ENCODE measurements at places on chromosomes 11 and 22.

DNA sequence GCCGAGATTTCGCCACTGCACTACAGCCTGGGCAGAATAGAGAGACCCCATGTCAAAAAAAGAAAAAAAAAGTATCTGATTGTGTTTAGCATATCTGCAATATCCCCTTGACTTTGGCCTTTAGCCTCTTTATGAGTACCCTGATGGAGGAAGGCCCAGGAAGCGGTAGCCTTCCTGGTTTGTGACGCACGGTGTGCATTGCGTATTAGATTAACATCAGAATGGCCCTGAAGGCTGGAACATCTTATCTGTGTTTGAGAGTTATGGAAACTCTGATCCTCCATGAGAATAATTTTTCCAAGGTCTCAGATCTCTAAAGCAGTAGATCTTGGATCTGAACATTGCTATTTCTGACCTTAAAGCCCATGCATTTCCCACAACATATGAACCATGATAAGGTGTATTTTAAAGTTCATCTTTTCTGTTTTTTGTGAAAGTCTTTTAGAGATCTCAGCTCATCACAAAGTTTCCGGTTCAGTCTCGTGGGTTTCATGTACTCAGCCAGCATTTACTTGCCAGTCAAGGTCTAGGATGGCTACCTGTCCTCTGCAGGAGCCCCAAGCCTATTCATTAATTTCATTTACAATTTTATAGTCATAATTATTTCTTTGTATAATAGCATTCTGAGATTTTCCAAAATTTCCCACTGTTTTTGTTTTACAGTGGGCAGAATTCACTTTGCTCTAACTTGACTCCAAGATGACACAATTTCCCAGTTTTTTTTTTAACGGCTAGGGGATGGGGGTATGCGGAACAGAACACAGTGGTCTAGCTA lies 605 bp upstream of the FDX1 start:
- DNase-seq: no peak

DNA sequence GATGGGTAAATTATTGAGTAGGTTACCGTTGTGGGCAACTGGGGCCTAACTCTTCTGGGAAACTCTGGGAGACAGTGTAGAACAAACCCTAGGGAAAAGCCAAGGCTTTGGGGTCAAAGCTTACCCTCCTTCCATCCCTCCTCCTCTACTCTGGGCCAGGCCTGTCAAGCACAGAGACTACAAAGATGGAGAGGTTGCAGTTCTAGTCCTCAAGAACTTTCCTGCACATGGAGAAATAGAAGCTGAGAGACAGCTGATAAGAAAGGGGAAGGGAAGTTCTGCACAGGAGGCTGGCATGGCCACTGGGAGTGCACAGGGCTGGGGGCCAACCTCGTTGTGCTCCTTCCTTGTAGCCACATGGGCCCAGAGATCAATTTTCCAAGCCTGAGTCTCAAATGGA lies 67.2 kb upstream of the ALX4 start:
- DNase-seq: no peak

- no peak for DNase-seq
Observed at GRCh38 chr11:134398644-134399292, 13.3 kb downstream of the B3GAT1 start.

- no peak for DNase-seq
Observed at GRCh38 chr11:82720267-82721065, 13.2 kb downstream of the FAM181B start.

DNA sequence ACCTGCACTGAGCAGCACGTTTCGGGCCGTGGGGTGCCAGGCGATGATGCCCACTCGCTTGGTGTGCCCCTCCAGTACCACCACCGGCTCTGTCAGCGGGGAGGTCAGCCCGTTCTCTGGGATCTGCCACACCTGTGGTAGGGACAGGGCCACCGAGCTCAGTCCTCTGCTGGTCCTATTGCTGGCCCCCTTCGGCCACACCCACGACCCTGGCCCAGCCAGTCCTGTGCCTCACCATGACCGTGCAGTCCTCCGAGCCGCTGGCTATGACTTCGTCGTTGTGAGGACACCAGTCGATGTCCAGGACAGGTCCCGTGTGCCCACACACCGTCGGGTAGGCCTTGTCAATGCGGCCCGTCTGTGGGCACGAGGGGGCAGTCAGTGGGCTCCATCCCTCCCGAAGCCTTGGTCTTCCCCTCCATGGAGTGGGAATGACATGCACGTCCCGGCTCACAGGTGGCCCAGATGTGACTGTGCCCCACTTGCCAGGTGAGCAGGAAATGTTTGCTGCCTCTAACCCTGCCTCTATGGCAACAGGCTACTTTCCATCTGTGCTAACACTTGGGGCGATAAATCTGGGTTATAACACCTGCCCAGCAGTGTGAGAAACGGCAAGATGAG lies 1.4 kb downstream of the CORO1B start:
- DNase-seq: no peak

DNA sequence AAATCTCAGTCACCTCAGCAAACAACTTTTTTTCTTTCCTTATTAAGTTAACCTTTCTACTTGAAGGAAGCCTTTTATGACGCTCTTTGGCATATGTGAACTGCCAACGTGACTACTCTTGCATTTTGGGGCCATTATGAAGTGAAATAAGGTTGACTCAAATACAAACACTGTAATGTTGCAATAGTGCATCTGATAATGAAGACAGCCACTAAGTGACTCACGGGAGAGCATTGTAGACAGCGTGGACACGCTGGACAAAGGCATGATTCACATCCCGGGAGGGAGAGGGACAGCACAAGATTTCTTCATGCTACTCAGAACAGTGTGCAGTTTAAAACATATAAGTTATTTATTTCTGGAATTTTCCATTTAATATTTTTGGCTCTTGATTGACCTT lies 560.8 kb downstream of the ETS1 start:
- no peak for DNase-seq

Data from HCT116 (cell line).